ENCODE measurements at places on chromosomes 2 and 18.

GRCh38 chr2:126038861-126039260, 617.1 kb upstream of the GYPC start:
- no peak for DNase-seq

GRCh38 chr2:234412726-234413125, 84.2 kb downstream of the ARL4C start:
- peak; percentile 72 for DNase-seq

DNA sequence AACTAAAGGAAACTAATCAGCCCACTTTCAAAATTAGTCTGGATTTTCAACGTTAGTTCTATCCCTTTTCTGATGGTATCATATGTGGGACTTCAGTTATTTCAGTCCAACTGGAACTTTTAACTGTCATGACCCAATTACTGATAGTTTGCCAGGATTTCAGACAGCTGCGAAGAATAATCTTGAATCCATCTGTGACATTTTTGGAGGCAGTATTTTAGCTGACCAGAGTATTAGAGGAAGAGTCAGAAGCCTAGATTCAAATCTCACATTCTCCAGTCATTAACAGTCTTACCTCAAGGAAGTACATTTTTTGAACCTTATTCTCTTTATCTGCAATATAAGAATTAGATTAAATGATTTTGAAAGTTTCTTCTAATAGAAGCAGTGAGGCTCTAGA, 81.3 kb downstream of the PTRHD1 start:
- no peak for DNase-seq

DNA sequence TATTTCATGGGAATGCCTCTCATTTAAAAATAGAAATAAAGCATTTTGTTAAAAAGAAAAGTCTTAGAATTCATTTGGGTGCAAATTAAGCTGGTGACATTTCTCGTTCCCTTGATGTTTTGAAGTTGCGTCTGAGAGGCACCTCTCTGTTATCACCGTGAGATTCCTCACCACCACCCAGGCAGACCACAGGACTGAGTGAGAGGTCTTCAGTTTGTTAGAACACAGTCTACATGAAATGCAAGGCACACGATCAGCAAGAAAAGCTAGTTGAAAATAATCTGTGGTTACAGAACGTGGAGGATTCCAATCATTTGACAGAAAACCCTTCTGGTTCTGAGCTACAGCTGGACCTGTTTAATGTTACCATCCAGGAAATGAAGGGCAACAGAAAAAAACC, 116.0 kb downstream of the UXS1 start:
- no peak for DNase-seq

DNA sequence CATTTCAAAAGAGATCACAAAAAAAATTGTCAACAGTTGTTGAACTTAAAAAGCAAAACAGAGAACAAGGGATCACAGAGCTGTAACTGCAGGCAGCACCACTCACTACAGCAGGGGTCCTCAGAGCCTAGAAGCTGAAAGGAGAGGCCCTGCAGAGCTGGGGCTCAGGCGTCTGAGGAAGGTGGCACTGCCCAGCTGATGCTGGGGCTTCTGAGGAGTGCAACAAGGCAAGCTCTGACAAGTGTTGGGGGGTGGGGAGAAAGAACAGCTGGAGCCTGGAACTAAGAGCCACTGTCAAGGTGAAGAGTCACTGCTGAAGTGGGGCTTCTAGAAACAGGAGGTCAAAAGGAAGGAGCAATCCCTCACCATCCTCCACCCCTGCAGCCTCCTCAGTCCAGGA, 46.2 kb downstream of the FTCDNL1 start:
- DNase-seq: no peak

DNA sequence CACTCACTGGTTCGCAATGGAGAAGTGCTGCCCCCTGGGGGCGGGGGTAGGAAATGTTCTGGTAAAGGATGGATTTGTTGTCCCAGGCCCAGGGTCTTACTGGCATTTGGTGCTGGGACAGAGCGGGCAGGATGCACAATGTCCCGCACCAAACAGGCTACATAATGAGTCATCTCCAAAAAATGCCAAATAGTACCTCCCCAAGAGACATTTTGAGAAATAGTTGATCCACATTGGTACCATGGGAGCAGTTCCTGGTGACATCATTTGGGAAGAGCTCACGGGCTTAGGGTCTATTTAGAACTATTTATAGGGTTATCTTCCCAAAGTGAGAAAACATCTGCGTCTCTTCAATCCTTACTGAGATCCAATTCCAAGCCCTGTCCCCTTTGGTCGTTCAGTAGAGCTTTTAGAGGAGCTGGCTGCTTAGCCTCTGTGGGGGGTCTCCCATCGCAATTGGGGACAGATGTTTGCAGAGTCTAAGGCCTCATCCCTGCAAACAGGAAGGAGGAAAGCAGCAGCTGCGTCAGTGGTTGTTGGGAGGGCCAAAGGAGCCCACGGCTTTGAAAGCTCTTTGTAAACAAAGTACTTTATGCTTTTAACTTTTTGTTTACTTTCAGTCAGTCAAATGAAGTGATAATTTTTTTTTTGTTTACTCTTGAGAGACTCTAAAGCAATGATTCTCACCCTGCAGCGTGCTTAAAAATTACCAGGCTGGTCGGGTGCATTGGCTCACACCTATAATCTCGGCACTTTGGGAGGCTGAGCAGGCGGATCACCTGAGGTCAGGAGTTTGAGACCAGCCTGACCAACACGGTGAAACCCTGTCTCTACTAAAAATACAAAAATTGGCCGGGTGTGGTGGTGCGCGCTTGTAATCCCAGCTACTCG, 49.3 kb downstream of the GREB1 start:
- peak; percentile 74 for DNase-seq

GRCh38 chr2:158762336-158762735, 32.8 kb upstream of the DAPL1 start:
- DNase-seq: no peak

DNA sequence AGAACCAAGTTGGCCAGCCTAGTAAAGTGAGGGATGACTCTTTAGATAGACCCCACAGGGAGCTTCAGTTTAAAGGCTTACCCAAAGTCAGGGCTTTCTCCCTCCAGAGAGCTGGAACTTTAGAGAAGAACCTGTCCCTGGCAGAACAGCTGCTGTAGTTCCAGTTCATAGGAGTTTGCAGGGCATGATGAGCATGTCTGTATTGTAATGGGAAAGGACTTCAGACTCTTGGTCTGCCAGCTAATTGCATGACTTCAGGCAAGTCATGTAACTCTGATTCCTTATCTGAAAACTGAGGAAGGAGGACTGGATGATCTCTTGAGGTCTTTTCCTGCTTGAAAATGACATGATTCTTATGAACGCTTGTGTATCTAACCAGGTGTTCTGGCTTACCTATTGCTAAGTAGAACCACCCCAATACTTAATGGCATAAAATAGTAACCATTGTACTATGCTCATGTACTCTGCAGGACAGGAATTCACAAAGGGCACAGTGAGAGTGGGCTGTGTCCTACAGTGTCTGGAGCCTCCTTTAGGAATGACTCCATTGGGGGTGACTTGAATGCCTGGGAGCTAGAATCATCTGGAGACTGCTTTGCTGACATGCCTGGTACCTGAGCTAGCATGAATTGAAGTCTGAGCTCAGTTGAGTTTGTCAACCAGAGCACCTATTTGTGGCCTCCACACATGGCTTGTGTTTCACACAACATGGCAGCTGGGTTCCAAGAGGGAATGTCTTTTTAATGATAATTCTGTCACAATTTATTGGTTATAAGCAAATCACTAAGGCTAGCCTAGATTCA, 18.9 kb downstream of the SP5 start:
- DNase-seq: no peak

- no peak for DNase-seq
Measured at GRCh38 chr2:7752291-7752690, 835.1 kb downstream of the RNF144A start.

- no peak for DNase-seq
Measured at GRCh38 chr2:141767691-141768090, 363.1 kb downstream of the LRP1B start.

GRCh38 chr18:55374741-55375140, 213.3 kb downstream of the TCF4 start:
- no peak for DNase-seq

DNA sequence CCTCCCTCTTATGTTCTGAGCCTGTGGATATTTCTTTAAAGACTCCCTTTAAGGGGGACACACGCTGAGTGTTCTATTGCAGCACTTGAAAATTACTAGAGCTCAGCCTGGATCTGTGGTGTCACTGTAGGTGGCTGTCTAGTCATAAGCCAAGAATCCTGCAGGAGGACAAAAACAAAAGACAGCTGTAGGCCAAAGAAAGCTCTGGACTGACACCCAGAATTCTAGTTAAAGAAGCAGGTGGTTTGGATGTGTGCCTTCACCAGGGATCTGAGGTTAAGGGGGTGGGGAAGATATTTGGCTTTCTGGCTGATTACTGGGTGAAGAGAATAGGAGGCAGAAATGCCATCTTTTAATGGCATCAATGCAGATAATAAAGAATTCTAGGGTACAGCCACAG, 842.5 kb upstream of the NXPH2 start:
- no peak for DNase-seq

DNA sequence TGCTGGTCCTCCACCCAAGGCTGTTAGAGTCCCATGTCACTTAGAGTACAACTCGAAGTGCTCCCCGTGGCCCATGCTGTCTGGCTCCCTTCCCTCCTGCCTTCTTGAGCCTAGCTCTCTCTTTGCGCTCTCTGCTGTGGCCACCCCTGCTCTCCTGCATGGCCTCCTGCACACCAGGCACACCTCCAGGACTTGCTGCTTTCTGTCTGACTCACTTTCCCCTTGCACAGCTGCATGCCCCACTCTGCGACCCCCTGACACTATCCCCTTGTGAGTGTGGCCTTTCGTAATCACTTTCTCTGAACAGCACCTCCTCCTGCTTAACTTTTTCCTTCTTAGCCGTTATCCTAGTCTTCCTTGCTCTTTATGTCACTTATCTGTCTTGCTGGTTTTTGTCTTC, 343.6 kb downstream of the TGIF1 start:
- DNase-seq: no peak

DNA sequence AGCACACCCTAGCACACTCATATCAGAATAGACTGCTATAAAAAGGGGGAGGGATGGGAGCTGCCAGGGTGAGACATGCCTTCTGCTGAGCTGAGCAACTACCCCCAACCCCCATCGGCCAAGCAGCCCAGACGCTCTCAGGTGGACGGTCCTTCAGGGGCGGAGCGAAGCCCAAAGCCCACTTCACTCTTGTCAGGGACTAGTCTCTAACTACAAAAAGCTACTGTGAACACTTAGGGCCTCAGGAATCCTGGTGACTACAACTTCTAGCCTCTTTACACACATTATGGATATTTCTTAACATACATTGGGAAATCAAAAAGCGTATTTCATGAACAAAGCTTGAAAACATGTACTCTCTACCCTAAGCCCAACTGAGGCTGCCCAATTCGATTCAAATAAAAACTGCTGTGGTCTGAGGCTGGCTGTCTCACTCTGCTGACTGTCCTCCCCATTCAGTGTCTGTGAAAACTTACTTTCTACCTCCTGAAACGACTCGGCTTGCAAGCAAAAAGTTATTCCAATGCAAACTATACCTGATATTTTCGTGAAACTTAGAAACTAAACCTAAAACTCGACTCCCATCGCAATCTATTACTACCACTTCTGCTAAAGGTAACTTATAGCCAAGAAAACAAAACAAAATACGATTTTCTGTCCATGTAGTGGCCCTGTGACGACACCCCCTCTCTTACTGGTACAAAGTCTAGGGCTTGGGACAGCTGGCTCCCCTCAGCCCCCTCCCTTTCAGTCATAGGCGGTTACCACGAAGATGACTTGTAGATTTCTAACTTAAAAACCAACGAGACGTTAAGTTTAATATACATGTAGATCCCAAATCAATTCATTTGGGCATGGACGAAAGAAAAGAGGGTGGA, 1.2 kb downstream of the SERTAD2 start:
- DNase-seq: peak; percentile 54

DNA sequence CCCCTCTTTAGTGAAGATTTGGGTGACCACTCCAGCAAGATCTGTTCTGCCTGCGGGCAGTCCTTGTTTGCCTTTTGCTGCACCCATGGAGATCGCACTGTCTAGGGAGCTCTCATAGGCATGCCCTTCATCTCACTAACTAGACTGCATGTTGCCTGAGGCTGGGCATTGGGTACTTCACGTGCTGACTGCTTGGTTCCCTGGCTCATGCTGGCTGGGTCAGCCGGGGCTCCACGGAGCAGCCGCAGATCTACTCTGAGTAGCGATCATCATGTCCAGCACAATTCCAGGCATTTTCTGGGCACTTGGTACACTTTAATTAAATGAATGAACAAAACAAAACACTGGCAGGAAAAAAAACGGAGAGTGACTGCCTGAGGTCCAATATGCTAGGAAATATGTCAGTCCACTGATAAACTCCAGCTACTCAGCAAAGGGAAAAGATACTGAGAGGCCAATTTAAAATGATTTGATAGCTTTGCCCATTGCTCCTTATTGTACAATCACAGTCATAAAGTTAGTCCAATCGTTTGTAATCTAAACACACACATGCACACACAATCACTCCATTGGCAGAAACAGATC, 220.3 kb downstream of the C1D start:
- DNase-seq: no peak

DNA sequence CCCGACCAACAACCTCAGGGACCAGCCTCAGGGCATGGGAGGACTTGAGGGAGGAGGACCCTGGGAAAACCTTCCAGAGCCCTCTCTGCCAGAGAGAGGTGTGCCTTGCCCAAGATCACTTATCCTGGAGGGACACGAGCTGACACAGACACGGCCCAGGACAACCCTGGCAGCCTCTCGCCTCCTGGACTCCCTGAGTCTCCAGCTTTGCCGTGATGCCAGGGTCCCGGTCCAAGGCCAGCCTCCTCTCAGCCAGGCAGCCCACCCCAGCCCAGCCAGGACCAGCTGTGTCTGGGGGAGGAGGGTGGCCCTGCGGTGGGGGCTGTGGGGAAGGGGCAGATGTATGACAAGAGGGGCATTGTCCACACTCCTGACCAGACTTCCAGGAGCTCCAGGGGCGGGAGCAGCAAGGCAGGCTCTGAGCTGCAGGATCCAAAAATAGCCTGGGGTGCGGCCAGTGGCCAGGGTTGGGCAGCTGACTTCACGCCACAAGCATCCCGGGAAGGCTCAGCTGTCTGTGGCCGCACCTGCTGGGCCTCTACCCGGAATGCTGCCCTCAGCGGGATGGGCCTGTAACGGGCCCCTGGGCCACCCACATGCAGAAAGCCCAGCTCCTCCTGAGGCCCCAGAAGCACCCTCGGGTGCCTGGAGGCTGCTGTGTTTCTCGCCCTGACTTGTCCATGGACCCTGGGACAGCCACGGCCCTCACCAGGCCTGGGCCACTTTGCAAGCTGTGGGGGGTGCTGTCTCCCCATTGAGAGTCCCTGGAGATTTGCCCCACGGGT, 65.5 kb upstream of the GPC1 start:
- DNase-seq: peak; percentile 95

DNA sequence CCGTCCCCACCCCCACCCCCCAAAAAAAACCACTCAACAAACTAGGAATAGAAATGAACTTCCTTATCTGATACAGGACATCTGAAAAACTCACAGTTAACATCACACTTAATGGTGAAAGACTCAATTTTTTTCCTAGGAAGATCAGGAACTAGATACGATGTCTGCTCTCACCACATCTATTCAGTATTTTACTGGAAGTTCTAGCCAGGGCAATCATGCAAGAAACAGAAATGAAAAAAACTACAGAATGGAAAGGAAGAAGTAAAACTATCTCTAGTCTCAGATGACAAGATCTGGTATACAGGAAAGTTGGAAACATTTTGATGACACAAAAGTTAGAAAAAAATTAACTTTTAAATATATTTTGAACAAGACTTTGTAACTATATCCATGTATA, 114.4 kb upstream of the FZD5 start:
- no peak for DNase-seq
